Body of pancreas (tissue), 4 donors: ENCODE measurements at places on chromosomes 11 and 22.

GRCh38 chr11:134819041-134819440 lies 407.0 kb upstream of the B3GAT1 start:
- DNase-seq: no peak

- DNase-seq: no peak
Observed at GRCh38 chr11:107307991-107308390, 149.6 kb downstream of the CWF19L2 start.

GRCh38 chr11:61297746-61298145 lies 2.6 kb upstream of the VWCE start:
- no peak for DNase-seq

GRCh38 chr22:36772451-36772850 lies 3.5 kb downstream of the IFT27 start:
- DNase-seq: no peak

- DNase-seq: no peak
Observed at GRCh38 chr22:32725369-32725988, 76.0 kb upstream of the TIMP3 start.

DNA sequence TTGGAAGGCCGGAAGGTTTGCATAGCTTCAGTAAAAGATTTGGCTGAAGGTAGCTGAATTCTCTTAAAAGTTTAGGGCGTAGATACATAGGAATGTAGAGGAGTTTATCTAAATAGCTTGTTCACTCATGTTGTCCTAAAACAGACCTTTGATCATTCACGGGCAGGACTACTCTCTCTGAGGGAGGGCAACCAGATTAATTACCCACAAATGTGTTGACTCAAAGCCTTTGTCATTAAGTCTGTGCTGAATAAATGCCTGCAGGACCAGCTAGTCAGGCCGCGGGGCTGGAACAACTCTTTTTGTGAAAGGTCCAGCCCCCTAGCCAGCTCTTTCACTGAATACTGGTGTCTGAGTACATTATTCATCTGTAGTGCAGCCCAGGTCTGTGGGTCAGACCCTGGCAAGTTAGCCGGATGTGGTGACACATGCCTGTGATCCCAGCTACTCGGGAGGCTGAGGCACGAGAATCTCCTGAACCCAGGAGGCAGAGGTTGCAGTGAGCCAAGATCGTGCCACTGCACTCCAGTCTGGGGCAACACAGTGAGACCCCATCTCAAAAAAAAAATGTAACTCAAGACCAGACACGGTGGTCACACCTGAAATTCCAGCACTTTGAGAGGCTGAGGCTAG lies 2.8 kb upstream of the FADD start:
- no peak for DNase-seq

GRCh38 chr11:30730011-30730410 lies 143.9 kb upstream of the MPPED2 start:
- DNase-seq: no peak

DNA sequence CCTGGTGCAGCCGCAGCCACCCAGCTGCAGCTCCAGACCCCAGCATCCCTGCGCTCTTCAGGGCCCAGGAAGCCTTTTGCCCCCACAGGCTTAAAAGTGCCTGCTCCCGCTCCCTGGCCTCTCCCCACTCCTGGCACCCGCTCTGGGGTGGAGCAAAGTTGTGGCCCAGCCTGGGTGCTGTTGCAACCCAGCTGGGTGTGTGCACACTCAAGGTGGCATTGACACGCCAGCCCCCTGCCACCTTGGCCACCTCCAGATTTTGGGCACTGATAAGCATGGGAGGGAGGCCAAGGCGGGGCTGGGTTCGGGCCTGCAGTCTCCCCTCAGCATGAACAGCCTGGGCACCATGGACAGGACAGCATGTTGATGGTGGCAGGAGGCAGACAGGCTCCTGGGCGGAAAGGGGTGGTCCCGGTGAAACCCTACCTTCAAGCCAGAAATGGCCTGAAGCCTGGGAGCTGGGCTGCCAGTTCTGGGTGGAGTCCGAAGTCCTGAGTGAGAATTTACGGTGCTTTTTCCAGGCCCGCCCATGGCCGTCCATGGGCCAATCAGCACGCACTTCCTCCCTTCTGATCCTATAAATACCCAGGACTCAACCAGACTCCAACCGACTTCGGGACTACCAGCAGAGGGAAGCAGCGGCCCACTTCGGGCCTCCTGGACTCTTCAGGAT lies 23.6 kb upstream of the RNASEH2C start:
- DNase-seq: peak; percentile 61

GRCh38 chr11:95284057-95285052 lies 53.4 kb upstream of the SESN3 start:
- DNase-seq: no peak

- no peak for DNase-seq
Observed at GRCh38 chr11:11501546-11502262, 120.1 kb downstream of the GALNT18 start.

GRCh38 chr22:46267431-46268279 lies at the start of gene TTC38:
Gene TTC38 (plus strand): TSS chr22:46268008. CDS start chr22:46268040, 32 bp downstream.
- peak; percentile 96 for DNase-seq

DNA sequence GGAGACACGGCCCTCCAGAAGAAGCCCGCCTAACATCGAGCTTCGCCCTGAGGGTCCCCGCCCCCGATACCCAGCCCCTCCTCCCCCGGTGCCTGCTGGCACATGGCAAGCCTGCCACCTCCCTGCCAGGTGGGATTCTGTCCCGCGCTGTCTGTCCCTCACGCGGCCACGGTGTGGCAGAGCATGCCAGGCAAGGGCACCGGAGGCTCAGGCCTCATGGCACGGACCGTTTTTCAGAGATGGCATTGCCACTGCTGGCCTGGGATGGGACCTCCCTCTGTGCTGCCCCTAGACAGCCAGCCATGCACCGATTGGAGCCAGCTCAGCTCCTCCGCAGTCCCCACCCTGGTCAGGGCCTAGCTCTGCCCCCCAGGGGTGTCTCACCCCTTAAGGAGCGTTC lies 19.4 kb downstream of the MRPL23 start:
- DNase-seq: peak; percentile 14

DNA sequence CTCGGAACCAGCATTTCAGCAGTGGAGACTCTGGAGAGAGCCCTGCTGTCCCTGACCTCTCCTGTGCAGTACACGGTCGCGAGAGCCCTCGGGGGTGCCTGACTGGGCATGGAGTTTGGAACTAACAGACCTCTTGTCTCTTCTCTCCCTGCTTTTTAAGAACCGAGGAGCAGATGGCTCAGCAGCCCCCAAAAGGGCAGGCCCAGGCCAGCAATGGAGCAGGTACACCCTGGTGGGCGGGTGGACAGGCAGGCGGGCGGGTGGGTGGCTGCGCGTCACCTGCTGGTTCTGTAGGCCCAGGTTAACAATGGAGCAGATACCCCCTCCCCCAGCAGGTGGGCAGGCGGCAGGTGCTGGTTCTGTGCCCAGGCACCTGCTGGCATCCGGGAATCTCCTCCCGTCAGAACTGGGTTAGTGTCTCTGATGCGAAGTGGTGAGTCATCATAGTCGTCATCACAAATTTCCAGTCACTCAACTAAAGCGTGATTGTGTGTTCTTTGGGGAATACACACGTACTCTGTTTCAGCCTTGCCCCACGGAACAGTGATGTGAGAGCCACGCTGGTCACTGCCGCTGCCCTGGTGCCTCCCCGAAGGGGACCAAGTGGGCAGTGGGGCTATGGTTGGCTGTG lies 41.1 kb downstream of the GRAMD4 start:
- peak; percentile 29 for DNase-seq

GRCh38 chr11:48064306-48064705 lies 83.9 kb downstream of the PTPRJ start:
- DNase-seq: no peak

- no peak for DNase-seq
Observed at GRCh38 chr11:108536783-108537182, 38.6 kb upstream of the POGLUT3 start.

DNA sequence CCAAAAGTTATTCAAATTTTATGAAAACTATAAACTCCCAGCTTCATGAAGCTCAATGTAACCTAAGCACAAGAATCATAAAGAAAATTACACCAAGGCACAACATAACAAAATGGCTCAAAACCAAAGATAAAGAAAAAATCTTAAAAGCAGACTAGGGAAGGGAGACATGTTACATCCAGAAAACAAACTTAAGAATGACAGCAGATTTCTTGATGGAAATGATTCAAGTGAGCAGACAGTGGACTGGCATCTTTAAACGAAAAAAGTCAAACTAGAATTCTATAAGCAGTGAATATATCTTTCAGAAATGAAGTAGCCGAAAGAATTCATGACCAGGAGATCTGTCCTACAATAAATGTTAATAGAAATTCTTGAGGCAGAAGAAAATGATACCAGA lies 75.6 kb downstream of the SHANK2 start:
- DNase-seq: no peak

DNA sequence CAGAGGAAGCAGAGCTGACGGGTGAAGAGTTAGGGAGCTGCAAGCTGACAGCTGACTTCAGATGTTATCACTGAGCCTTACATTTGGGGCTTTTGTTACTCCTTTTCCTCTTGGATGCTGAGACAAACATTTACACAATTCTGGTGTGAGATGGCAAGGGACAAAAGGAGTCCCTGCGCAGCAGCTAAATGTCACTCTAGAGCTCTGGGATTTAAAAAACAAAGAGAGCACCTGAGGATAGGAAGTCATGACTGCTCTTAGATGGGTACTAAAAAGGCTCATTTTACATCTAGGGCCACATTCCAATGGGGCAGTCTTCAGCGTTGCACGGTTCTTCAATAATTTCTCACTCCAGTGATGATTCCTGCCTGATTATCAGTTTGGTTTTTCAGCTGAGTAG lies 204.5 kb downstream of the RAB38 start:
- no peak for DNase-seq

DNA sequence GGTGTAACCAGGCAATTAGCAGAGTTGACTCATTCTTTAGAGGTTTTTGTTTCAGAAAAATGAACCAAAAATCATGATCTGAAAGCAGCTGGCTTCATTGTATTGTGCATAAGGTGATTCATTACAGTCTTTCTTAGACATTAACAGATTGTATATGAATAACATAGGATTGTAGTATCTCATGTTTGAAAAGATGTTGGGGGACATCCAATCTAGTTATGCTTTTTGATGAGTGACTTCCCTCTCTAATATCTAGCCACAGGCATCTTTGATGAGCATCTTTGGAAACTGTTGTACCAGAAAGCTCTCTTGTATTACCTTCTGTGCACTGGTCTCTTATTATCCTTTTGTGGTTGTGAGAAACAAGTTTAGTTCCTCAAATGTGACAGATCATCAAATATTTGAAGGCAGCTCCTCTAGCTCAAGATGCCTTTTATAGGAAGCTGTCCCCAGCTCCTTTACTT lies 8.3 kb downstream of the GRK3 start:
- no peak for DNase-seq

GRCh38 chr22:39175353-39176142 lies 23.1 kb upstream of the CBX7 start:
- no peak for DNase-seq

GRCh38 chr11:59401262-59401552 lies 25.0 kb downstream of the OR5A2 start:
- DNase-seq: no peak

GRCh38 chr22:24240381-24240780 lies 4.5 kb downstream of the GGT5 start:
- DNase-seq: no peak

GRCh38 chr11:2797741-2798361 lies 87.7 kb downstream of the CDKN1C start:
- no peak for DNase-seq

- DNase-seq: no peak
Observed at GRCh38 chr22:30245181-30245984, 1.2 kb downstream of the LIF start.

DNA sequence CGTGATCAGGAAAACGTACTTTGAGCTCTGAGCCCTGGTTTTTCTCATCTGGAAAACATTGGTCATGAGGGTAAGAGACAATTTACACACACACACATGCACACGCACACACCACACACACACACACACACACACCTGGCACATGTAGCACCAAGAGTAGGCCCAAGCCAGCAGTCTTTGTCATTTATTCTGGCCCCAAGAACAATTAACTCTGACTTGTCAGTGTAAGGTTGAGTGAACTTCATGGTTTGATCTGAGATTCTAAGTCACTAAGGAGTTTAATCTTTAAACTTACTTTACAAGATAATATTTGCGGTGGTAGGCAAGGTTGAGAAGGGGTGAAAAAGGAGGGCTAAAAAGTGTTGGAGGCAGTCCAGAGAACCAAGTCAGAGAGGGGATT lies 44.1 kb downstream of the MMP20 start:
- DNase-seq: no peak

DNA sequence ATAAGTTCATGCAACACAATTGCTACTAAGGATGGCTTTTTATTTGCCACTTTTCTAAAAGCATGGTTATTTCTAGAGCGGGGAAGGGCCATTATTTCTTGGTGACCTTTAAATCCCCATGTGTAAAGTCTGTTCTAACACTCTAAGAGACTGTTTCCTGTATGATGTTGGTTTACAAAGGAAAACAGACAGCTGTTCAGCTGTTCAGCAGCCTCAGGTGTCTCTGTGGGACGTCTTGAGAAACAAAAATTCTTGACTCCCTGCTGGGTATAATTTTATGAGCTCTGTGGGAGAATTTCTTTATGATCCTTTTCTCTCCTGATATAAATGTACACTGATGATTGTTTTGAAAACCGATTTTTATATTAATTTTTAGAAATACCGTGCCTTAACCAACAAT lies 13.9 kb downstream of the MUC15 start:
- no peak for DNase-seq

GRCh38 chr11:87892291-87892690 lies 283.0 kb downstream of the RAB38 start:
- DNase-seq: no peak

DNA sequence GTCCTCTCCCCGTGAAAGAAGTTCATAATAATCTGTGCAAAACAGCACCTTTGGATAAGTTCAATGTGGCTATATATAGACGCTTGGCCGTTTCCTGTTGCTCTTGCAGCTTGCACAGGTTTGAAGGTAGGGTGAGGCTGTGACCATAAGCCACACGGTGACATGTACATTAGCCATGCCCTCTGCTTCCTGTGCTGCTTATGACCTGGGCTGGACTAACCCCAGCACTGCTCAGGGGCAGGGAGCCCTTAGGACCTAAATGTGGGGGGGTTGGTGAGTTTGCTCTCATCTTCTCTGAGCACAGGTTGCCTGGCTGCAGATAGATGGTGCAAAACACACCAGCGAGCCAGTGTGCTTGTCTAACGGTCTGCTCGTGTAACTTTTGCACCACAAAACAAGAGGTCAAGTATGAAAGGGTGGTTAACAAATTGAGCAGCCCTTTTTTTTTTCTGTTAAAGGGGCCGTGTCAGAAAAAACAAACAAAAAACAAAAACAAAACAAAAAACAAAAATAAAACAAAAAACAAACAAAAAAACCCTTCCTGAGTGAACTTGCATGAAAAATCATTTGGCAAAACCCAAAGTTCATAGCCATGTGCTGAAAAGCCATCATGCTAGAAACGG lies 37.3 kb downstream of the FLI1 start:
- no peak for DNase-seq

- peak; percentile 59 for DNase-seq
Observed at GRCh38 chr11:126716456-126717083, 284.0 kb downstream of the KIRREL3 start.
